ENCODE measurements at places on chromosomes 1 and 21. TPM values are rescaled to one million over a fixed set of nuclear protein-coding genes. Genes with fewer than 3 reads are reported as not detected.

GRCh38 chr21:42661688-42662429 lies 8.4 kb downstream of the PDE9A start:
- no peak for DNase-seq

DNA sequence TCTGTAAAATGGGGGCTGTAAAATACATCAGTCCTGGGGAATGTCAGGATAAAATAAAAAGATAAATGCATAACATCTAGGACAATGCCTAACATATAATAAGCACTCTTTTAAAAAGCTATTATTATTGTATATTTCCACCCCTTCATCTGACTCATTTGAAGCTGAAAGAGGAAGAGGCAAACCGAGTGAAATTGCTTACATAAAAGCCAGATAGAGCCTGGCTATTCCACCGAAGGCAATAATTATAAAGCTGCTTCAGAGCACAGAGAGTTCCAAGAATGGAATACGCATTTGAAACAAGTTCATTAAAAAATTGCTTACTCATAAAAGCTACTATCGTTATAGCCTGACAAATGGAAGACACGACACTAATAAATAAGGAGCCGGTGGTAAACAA lies 186.1 kb upstream of the CAMK1G start:
- no peak for DNase-seq

GRCh38 chr1:99180915-99181314 lies 83.4 kb upstream of the PLPPR4 start:
- no peak for DNase-seq

Gene TMPRSS2
- 324 TPM for total RNA-seq

Gene LCE1E
- not detected for total RNA-seq

All from Peyer's patch (tissue), 4 donors.